ENCODE measurements at places on chromosomes 6 and 20.

- DNase-seq, result no peak
Observed at GRCh38 chr20:57882451-57883161, 172.8 kb upstream of the PMEPA1 start.

DNA sequence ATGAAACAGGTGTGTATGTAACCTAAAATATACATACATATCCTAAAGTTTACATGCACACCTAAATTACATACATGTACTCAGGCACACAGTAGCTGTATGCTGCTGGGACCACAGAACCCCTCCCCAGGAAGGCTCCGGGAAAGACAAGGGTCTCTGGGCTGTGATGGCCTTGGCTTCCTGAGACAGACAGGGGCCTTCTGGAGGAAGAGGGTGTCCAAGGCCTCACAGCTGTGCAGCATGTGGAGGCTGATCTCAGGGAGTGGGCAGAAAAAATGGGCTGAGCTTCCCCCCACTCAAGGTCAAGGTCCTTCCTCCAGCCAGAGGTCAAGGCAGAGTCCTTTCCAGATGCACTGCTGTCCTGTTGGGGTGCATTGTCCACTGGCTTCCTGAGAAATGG, 129.1 kb upstream of the THBS2 start:
- no peak for DNase-seq

DNA sequence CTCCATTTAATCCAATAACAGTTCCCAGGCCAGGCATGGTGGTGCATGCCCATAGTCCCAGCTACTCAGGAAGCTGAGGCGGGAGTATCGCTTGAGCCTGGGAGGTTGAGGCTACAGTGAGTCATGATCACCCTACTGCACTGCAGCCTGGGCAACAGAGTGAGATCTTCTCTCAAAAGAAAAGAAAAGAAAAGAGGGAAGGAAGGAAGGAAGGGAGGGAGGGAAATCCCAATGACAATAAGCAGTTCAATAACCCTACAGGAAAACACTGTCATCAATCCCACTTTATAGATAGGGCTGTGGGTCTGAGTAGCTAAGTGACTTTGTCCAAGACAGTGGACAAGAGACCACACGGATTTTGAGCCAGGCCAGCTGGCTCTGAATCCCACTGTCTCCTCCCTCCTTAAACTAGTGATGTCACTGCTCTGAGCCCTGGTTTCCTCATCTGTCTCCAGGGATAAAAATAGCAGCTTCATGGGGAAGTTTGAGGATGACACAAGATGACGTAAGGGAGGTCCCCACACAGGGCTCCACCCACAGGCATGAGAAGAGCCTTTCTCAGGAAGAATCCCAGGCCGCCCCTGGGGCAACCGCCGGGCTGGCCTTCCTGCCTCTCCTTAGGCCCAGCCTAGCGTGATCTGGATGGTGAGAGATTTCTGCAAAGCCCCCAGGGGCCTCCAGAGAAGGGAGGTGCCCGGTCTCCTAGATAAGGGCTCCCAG, 7.2 kb upstream of the TRIB3 start:
- DNase-seq, result no peak

DNA sequence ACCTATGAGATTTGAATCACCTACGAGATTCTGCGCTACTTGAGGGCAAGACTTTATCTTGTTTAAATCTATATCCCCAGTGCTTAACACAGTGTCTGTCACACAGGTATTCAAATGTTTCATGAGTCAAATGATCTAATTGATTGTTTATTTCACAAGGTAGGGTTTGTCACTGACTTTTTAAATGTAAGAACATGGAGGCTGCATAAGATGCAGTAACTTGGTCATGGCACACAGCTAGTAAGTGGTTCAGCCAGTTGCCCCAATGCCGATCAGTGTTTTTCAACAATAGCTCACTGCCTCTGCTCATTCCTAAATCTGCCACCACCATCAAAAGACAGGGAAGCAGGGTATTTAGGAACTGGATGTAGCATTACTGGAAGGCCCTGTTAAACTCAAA, 42.4 kb upstream of the LRRC1 start:
- DNase-seq, result no peak

GRCh38 chr6:138857775-138858174, 61.9 kb downstream of the ECT2L start:
- DNase-seq, result no peak

DNA sequence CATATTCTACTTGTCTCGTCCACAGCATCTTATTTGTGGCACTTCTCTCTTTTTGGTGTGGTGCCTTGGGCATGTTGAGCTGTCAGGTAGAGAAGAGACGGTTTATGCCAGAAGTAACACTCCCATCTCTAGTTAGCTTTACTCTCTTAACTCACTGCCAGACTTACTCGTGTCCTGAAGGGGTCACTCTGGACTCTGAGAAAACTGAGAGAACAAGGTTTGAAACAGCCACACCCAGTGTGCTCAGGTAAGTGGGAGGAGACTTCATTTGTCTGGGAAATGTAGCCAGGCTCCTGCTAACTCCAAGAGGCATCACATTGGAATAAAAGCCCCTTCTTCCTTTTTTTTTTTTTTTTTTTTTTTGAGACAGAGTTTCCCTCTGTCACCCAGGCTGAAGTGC, 360.8 kb downstream of the QKI start:
- no peak for DNase-seq

DNA sequence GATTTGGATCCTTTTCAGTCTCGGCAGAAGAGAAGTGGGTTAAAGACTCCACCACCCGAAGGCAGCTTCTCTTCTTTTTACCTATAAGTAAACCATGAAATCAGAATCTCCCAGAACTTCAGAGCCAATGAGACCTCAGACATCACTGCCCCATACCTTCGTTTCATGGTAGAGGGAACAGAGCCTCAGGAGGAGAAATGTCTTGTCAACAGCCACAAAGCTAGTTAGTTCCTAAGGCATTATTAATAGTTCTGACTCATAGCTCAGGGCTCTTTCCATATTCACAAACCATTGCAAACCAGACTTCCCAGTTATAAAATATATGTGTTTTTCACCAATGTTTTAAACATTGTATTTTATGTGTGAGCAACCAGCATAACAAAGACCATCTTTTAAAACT, 118.7 kb upstream of the RIPOR2 start:
- DNase-seq, result no peak

- no peak for DNase-seq
Observed at GRCh38 chr6:13649393-13649792, 34.3 kb downstream of the NOL7 start.

GRCh38 chr20:17823409-17824144, 123.8 kb downstream of the BANF2 start:
- DNase-seq, result no peak

- no peak for DNase-seq
Observed at GRCh38 chr6:42610416-42610815, 46.6 kb downstream of the UBR2 start.

Data from T-helper 2 cell treated with Interferon-gamma antibody and Interleukin-4, amounts not matched to agents 5 μg/mL and 100 μg/mL, for 36 hours (primary cell).